ENCODE measurements at places on chromosomes 7 and 10.

- H3K4me1 ChIP-seq = no peaks in the 10 kb centered on the region
- H3K27me3 ChIP-seq = peaks cover 9% of the 10 kb centered on the region
- H3K36me3 ChIP-seq = peaks cover 2% of the 10 kb centered on the region
- H3K27ac ChIP-seq = no peak overlapping the region
- no peak overlapping the region for H3K4me3 ChIP-seq
- no peak for DNase-seq
These were observed 79.0 kb upstream of the HABP2 start for GRCh38 chr10:113473851-113474250.

DNA sequence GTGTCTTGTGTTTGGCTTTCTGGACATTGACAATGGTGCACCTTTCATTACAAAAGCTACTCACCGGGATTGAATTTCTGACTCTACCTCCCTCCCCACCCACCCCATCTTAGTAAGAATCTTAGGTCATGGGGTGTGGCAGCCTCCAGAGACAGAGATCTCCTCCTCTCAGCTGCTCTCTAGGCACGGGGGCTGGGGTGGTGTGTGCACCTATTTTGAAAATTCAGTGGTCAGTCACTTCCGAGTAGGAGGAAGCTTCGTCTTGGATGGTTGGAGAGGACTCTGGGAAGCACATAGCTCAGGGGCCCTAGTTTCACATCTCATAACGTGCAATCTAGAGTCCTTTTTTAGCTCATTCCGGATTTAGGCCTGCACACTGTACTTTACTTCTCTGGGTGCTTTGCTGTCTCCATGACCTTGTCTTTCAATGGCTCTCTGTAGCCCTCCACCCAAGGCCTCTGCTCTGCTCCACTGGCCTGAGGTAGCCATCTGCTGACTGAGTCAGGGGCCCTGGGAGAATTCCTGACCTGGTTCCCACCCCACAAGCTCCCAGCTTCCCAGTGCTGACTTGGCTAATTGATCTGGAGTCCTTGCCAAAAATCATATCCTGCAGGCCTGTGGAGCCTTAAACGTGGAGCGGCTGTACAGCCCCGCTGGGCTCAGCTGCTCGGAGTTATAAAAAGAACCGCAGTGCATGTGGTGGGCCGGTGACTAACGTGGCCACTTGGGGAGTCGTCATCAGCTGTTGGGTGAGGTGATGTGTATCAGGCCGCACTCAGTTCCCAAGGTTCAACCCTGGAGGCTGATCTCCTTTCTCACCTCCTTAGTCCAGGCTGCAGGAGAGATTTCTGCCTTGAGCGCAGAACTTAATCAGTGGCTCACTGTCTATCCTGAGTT, 19.3 kb upstream of the ADAMTS14 start:
- no peak overlapping the region for H3K4me3 ChIP-seq
- DNase-seq = no peak
- peaks cover 11% of the 10 kb centered on the region for H3K27me3 ChIP-seq
- no peak overlapping the region for H3K27ac ChIP-seq
- peaks cover 2% of the 10 kb centered on the region for H3K36me3 ChIP-seq
- no peaks in the 10 kb centered on the region for H3K4me1 ChIP-seq

- no peaks in the 10 kb centered on the region for H3K36me3 ChIP-seq
- no peak overlapping the region for H3K27ac ChIP-seq
- no peaks in the 10 kb centered on the region for H3K4me1 ChIP-seq
- DNase-seq = no peak
- H3K4me3 ChIP-seq = no peak overlapping the region
These were observed 130.5 kb upstream of the PFKP start for GRCh38 chr10:2936816-2937215.

GRCh38 chr7:139776486-139777132, 1.2 kb downstream of the HIPK2 start:
- H3K27me3 ChIP-seq = peaks cover 8% of the 10 kb centered on the region
- DNase-seq = peak; percentile 18
- peaks cover 38% of the 10 kb centered on the region for H3K4me1 ChIP-seq
- peak overlapping the region; percentile 97 for H3K27ac ChIP-seq

GRCh38 chr7:11430112-11430511, 401.9 kb downstream of the THSD7A start:
- no peaks in the 10 kb centered on the region for H3K27me3 ChIP-seq
- no peak for DNase-seq
- no peak overlapping the region for H3K27ac ChIP-seq

DNA sequence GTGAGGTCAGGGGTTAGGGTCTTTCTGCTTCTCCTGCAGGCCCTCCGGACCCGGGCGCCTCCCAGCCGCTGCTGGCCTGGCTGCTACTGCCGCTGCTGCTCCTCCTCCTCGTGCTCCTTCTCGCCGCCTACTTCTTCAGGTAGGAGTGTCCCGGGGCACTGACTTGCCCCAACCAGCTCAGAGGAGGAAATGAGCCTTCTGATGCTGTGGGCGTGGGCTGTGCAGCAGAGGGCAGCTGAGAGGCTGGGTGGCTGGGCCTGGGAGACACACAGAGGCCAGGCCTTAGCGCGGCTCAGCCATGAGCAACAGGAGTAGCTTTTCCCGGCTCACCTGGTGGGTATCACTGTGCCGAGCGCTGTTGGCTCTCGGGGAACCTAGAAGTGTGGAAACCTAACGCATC, 78.9 kb downstream of the MKI67 start:
- peaks cover 10% of the 10 kb centered on the region for H3K36me3 ChIP-seq
- peak overlapping the region; percentile 92 for H3K4me3 ChIP-seq
- peaks cover 40% of the 10 kb centered on the region for H3K4me1 ChIP-seq
- DNase-seq = peak; percentile 63
- no peaks in the 10 kb centered on the region for H3K27me3 ChIP-seq

DNA sequence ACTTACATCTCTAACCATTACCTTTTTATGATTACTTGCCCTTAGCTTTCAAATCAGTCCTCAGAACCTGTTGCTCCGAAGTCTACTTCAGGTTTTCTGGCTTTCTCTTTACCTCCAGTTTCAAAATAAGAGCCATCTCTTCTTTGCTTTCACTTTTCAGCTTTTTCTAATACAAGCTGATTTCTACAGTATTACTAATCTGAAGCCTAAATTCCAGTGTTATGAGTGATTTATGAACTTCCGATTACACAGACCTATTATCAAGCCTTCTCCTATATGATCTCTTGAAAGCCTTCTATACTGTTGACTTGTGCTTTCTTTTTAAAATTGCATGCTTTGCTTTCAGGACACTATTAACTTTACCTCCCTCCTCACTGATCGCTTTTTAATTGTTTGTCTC, 1307.8 kb upstream of the CELF2 start:
- H3K4me1 ChIP-seq = no peaks in the 10 kb centered on the region
- DNase-seq = no peak
- H3K36me3 ChIP-seq = no peaks in the 10 kb centered on the region
- no peak overlapping the region for H3K27ac ChIP-seq
- no peaks in the 10 kb centered on the region for H3K27me3 ChIP-seq

- H3K36me3 ChIP-seq = no peaks in the 10 kb centered on the region
- H3K27ac ChIP-seq = no peak overlapping the region
- DNase-seq = no peak
- peaks cover 11% of the 10 kb centered on the region for H3K4me1 ChIP-seq
- H3K4me3 ChIP-seq = no peak overlapping the region
These were observed 94.1 kb downstream of the SH3PXD2A start for GRCh38 chr10:103761075-103761920.

- H3K4me3 ChIP-seq = no peak overlapping the region
- no peak overlapping the region for H3K27ac ChIP-seq
- H3K4me1 ChIP-seq = no peaks in the 10 kb centered on the region
- H3K27me3 ChIP-seq = no peaks in the 10 kb centered on the region
- H3K36me3 ChIP-seq = no peaks in the 10 kb centered on the region
- no peak for DNase-seq
These were observed 304.5 kb upstream of the LRRN3 start for GRCh38 chr7:110786328-110786965.

DNA sequence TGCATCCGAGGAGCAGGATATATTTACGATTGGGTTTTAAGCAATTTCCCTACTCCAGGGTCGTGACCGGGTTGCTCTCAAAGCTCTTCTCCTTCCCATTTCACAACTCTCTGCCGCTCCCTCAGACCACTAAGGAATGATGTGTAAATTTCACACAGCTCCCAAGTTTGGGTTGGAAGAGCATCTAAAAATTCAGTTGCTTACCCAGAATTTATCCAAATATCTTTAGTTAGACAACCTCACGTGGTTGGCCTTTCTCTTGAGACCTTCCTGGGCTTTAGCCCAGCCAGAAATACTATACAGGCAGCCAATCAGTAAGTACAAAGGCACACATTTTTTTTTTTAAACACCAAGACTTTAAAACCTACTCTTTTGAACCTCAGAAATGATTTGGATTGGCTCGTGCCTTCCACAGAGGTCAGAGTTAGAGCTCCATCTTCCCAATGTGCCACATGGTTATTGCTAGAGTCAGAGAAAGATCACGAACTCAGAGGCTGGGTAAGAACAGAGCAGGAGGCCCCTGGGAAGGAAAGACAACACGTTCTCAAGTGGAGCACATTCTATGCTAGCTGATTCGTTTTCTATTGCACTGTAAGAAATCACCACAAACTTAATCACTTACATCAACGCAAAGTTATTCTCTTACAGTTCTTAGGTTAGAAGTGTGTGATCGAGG, 335.4 kb upstream of the MGMT start:
- no peak for DNase-seq
- H3K4me3 ChIP-seq = no peak overlapping the region
- H3K36me3 ChIP-seq = no peaks in the 10 kb centered on the region
- no peaks in the 10 kb centered on the region for H3K4me1 ChIP-seq
- no peaks in the 10 kb centered on the region for H3K27me3 ChIP-seq

Measured in memory B cell (primary cell).